ENCODE measurements at places on chromosomes 4 and X.

GRCh38 chr4:123014038-123014437 lies 91.6 kb upstream of the NUDT6 start:
- no peak for DNase-seq

DNA sequence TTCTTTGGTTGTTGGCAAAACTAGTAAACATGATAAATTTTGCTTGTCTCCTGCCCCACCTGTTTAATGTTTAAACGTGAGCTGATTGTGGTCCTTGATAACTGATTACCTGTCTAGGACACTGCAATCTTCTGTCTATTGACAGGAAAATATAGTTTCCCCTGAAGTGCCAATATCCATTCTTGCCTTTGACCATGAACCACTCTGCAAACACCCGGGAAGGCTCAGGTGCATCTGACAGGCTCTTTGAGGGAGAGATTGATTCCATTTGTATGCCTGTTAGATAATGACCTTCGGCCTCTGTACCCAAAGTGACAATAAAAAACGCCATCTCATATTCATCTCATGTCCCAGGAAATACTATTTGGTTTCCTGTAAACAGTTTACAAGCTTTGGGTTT lies 453.0 kb downstream of the CENPC start:
- no peak for DNase-seq

GRCh38 chrX:30533266-30533665 lies 44.3 kb downstream of the TASL start:
- no peak for DNase-seq

DNA sequence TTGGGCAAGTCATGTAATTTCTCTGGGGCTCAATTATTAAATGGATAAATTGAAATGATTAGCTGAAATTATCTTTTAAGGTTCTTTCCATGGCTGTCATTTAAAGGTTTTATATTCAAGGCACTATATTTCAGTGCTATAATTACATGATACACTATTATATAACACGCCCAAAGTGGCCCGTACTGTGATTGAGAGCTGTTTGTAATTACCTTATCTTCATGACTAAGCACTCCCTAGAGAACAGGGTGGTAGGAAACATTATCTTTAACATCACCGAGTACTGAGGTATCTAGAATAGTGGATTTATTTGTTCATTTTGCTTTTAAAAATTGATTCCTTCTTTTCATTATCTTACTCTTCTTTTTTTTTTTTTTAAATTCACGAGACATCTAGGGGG lies 79.0 kb downstream of the DIAPH2 start:
- DNase-seq: no peak

DNA sequence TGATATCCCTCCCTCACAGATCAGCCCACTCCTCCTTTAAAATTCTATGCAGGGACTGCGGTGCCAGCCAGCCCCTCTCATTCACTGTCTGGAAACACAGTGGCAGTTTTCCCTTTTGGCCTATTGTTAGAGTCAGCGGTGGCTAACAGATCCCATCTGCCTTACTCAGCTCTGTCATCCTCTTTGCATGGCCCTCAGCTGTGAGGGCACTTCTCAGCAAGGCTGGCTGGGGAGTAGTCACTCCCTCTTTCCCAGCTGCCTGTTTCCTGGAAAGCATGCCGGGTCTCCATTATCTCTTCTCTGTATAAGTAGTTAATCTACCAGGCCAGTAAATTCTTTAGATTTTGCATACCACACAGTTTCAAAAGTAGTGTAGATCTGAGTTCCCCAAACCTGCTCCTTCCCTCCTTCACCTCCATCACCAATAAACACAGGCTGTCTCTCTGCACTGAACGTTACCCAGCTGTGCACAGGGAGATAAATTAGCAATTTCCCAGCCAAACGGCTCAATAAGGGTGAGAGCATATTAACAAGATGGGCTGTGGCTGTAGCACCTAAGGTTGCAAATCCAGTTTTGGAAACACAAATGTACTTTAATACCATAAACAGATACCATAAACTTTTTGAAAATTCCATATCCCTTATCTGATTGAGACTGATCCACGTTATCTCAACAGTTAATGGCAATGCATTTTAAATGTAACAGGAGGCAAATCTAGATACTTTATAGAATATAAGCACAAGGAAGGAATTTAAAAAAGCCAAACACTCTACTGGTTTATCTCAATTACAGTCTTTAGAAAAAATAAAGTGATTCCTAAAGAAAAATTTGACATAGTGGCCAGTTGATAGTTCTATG lies 229.3 kb downstream of the ANKRD50 start:
- no peak for DNase-seq

DNA sequence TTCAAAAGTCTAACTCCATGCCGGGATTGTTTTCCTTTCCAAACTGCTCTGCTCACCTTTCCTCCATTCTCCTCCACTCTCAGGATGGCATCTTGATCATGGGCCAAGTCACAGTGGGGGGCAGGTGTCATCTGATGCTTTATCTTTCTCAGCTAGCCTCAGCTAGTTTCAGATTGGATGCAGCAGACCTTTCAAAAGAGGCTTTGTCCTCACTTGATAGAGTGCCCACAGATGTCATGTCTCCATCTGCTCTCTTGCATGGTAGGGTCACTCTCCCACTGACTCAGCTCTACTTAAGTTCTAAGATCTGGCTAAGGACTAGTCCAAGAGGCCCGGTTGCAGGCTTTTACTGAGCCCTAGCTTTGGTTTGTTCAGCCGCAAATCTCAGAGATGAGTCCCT lies 341.8 kb upstream of the GALNT7 start:
- DNase-seq: no peak

GRCh38 chr4:28278676-28279075 lies 1418.0 kb downstream of the STIM2 start:
- DNase-seq: no peak

- DNase-seq: no peak
Measured at GRCh38 chrX:31297881-31298280, 226.0 kb upstream of the FTHL17 start.

DNA sequence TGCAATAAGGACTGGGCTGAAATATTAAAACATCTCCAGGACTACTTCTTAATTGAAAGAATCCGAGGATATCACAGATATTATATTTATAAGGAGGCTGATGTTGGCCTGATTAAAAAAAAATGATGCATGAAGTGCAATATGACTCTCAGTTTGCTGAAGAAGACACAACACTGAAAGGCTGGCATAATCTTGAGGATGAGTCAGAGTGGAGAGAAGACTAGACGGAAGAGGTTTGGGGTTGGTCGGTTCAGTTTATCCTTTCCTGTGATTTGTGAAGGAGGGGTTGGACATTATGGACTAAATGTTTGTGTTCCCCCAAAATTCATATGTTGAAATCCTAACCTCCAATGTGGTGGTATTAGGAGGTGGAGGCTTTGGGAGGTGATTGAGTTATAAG lies 170.3 kb downstream of the CORIN start:
- no peak for DNase-seq

- no peak for DNase-seq
Measured at GRCh38 chr4:135564090-135564489, 1362.5 kb upstream of the PABPC4L start.

DNA sequence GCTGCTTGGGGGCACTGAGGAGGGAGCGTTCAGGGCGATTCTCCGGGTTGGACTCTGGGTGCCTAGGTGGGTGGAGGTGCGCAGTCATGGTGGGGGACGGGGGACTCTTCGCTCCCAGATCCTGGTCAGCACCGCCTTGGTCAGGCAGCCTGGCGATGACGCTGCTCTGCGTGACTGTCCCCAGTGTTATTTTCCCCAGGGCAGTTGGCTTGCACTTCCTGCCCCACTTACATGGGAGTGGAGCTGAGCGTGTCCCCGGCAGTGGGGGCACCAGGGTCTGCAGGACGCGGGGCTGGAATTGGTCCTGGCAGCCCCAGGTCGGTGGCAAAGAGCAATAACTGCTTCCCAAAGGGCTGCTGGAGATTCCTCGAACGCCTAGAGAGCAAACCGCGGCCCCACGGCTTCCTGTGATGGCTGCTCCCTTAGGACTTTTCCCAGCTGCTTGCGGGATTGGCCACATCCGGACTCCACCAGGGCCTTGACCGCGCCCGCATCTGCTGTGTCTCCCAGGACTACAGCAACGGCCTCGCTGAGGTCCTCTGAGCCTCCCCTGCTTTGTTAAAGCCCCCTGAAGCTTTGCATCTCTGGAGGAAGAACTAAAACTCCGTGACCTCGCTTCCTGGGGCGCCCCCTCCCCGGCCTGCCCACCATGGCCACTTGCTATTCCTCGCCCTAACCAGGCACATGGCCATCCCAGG lies 35.3 kb upstream of the GPR78 start:
- DNase-seq: no peak

DNA sequence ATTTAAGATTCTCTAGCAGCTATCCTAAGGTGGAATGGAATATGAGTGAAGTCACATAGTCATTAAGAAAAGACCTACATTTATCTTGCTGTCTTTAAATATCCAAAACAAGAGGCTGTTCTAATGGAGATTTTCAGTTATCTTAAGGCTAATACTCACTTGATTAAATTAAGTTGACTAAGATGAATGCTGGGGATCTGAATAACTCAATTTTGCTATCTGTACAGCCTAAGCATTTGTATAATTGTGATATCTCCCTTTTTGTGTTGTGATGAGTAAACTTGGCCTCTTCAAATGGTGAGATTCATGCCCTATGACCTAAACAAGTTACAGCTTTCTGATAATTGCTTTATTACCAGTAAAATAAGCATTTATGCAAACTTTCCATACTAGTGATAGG lies 13.6 kb upstream of the GUCY1A1 start:
- DNase-seq: no peak

- DNase-seq: no peak
Measured at GRCh38 chr4:145041378-145041777, 56.6 kb downstream of the ANAPC10 start.

DNA sequence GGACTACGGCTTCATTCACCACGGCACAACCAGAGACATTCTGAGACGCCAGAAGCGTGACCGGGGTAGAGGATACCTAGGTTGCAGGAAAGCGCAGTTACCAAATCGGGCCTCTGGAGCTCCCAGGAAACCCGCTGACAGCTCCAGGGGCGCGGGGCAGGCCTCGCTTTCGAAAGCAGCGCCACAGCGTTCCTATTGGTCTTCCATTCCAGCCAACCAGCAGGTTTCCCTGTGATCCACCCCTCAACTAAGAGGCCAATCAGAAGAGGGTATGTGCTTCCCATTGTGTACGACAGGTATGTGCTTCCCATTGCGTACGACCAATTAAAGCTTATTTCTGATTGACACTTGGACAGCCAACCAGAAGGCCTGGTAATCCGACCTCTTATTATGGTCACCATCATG lies 14.9 kb downstream of the SNX12 start:
- no peak for DNase-seq

DNA sequence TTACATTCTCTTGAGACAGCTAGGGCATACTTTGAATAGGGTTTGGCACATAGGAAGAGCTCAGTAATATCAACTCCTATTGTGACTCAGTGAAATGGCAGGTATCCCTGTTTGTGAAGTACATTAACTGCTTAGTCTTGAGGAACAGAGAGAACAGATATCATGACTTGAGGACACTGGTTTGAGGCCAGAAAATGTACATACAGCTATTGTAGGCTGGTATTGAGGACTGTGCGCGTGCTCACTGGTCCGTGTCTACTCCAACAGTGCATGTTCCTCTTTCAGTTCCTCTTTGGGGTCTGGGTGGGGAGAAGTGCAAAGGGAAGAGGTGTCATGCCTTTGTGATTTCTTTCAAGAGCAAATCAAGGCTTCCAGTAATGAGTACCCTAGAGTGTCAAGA lies 34.6 kb upstream of the TBC1D9 start:
- no peak for DNase-seq

DNA sequence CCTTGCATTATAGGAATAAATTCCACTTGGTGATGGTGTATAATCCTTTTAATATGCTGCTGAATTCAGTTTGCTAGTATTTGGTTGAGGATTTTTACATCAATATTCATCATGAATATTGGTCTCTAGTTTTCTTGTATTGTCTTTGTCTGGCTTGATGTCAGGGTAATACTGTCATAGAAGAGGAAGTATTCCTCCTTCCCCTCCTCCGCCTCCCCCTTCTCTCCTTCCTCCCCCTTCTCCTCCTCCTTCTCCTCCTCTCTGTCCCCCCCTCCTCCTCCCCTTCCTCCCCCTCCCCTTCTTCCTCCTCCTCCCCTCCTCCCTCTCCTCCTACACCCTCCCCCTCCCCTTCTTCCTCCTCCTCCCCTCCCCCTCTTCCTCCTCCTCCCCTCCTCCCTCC lies 65.8 kb downstream of the RGS12 start:
- no peak for DNase-seq

DNA sequence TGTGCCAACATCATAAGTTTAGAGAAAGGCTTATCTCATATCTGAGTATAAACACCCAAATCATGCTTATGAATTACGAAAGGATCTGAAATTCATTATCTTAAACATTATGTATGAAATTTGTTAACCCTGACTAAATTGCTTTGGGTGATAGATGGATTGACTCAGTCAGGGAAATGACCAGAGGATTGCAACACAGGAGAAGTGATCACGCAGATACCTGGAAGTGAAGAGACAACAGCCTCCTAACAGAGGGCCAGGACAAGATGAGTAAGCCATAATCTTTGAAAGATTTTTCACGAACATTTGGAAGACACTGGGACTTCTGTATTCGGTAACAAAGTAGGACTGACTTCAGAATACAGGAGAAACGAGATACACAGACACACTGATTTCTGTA lies 363.4 kb downstream of the DMD start:
- DNase-seq: no peak

DNA sequence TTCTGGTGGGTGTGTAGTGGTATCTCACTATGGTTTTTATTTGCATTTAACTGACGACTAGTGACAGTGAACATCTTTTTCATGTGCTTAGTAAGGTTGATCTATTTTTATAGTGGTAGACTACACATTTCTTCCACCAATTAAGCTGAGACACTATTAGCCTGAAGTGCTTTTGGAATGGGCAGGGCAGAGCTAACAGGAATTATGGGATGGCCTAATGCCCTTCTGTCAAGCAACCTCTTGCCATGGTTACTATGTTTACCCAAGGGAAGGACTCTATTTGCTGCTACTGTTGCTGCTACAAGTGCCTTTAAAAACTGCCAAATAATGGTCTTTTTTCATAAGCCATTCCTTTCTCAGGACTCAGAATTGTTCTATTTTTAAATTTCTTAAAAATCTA lies 676.7 kb upstream of the ACTRT1 start:
- no peak for DNase-seq

DNA sequence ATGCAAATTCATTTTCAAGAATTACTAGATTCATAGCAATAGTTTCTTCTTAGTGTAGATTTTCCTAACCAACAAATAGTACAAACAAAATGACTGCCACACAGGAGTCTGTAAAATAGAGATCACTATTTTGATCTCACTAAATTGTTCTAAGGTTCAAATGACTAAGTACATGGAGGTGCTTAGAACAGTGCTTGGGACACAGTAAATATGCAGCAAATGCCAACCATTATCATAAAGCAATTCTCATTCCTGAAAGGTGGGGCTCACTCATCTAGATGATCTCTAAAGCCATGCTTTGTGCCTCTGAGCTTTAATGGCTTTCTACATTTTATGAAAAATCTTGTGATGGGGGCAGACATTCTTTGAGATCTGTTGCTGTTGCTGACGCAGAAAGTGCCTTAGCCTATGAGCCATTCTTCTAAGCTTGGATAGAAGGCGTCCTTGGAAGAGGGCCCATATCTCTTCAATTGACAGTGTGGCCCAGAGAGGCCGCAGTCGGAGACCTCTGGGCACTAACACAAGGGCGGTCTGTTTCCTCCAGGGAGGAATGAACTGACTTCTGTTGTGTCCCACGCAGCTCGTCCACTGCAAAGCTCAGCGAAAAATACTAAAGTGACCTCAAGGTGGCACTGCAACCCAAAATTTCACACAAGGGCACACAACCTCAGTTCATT lies 23.5 kb downstream of the TLR10 start:
- no peak for DNase-seq

All from stimulated activated CD8-positive, alpha-beta memory T cell treated with anti-CD3 and anti-CD28 coated beads, Interleukin-15, amount 100 ng/mL, for 4 hours (primary cell).